ENCODE measurements at places on chromosomes 12 and 14.

DNA sequence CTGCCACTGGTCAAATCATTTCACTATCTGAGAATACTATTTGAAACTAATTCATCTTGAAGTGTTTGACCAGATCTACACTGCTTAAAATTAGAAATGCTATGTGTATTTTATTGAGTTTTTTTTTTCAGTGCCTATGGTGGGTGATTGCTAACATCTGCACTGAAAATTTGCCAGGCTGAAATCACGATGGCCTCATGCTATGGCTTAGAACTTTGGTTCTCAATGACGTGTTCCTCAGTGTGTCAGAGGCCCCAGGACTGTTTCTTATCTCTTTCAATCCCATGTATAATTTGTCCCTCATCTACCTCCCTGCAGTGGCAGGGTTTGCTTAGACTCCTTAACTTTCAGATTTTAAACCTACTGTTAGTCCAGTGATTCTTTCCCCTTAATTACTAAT lies 36.2 kb upstream of the NKX2-8 start:
- DNase-seq = no peak

DNA sequence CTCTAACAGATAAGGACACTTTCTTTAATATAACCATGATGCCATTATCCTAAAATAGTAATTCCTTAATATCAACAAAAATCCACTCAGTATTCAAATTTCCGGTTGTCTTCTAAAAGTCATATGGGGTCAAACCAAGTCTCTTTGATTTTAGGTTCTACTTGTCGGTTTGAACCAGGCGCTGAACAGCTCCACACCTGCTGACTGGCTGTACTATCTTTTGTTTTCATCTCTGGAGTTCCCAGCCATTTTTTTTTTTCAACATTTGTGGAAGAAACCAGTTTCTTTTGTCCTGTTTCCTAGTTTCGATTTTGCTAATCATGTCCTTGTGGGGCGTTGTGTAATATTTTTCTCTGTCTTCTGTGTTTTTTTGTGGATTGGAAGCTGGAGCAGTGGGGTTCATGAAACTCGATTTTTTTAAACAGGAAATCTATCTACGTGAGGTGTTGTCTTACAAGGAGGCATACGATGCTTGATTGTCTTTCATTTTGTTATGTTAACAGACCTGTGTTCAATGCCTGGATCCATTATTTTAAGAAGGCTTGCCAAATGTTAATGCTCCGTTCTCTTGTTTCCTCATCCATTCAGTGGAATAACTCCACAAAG lies 50.2 kb downstream of the FZD10 start:
- DNase-seq = no peak

DNA sequence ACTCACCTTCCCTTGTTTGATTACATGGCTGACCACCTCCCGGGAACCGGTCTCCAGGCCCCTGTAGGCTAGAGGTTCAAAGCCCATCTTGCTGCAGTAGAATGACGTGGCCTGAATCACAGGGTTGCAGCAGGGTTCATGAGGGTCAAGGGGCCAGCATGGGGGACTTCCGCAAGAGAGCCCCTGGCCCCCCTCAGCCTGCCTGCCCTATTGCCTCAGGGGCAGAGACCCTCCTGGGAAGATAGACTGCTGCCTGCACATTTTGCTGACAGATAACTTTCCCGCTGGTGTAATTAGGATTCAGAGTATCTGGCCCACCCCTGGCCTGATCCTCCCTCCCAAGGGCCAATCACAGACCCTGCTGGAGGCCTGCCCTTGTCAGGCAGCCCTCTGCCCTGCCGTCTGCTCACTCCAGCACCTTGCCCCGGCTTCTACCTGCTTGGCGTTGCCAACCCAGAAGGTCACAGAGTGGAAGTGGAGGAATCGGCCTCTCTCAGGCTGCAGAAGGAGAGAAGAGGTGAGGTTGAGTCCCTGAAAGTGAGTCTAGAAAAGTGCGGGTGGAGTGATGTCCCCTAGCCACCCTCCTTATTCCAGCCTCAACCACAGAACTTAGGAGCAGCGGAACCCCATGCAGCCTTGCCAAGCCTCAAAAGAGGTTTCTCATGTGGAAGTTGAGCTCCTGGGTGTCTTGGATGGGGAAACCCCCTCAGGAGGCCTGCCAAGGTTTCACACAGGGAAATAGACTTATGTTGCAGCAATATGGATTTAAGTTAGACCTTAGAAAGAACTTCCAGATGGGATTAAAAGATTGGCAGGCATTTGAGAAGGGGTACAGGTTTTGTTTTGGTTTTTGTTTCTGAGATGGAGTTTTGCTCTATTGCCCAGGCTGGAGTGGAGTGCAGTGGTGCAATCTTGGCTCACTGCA lies 1.1 kb downstream of the HPD start:
- no peak for DNase-seq

- no peak for DNase-seq
Observed at GRCh38 chr12:56040963-56041551, 661 bp upstream of the RPS26 start.

GRCh38 chr12:128268379-128268995 lies 1.5 kb downstream of the TMEM132C start:
- DNase-seq = no peak

- DNase-seq = no peak
Observed at GRCh38 chr12:38892087-38892786, 13.2 kb downstream of the CPNE8 start.

- DNase-seq = no peak
Observed at GRCh38 chr12:77161944-77162343, 96.6 kb upstream of the E2F7 start.

GRCh38 chr14:94748667-94749347 lies 21.1 kb downstream of the GSC start:
- DNase-seq = no peak

DNA sequence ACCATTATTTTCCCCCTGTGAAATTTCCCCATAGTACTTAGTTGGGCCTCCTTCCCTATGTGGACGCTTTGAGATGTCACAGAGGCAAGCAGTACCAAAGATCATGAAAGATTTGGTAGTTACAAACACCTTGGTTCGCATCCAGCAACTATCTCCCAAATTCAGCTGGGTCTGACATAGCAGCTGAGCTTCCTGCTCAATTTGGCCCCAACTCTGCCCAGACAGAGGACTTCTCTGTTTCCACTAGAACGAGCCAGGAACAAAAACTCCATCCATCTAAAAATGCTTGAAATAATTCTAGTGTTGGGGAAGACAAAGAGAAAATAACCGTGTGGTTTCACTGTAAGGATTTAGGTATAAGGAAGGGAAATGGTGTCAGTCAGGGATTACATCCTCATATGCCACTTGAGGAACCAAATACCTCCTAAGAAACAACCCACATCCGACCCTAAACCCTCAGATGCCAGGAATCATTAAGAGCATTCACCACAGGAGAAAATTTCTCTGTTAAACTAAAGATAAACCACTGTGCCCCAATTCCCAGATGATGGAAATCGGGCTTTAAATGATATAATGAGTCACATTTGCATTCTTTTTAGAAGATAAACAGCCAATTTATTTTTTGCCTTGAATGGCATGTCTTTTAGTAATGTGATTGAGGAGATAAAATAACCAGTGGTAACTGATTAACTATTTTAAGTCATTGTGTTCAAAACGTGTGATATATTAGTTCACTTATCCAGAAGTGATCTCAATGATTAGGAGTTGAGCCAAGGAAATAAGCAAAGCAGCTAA lies 103.7 kb upstream of the IFNG-AS1 start:
- no peak for DNase-seq

- DNase-seq = no peak
Observed at GRCh38 chr12:31603546-31604009, 12.6 kb upstream of the DENND5B start.

- DNase-seq = no peak
Observed at GRCh38 chr12:90653040-90653439, 301.9 kb downstream of the CCER1 start.

GRCh38 chr12:28578833-28579252 lies 388.6 kb downstream of the CCDC91 start:
- DNase-seq = no peak

GRCh38 chr12:46460682-46461210 lies 88.2 kb upstream of the SLC38A2 start:
- no peak for DNase-seq

GRCh38 chr14:105091517-105092170 lies 26.4 kb upstream of the GPR132 start:
- DNase-seq = no peak

GRCh38 chr14:104446611-104447010 lies 133.0 kb upstream of the C14orf180 start:
- DNase-seq = no peak

GRCh38 chr12:111598637-111599452 lies at the start of gene ATXN2:
TSS of gene ATXN2 (minus strand) at chr12:111599315. CDS start at chr12:111599034, 281 bp downstream.
- peak; percentile 36 for DNase-seq

DNA sequence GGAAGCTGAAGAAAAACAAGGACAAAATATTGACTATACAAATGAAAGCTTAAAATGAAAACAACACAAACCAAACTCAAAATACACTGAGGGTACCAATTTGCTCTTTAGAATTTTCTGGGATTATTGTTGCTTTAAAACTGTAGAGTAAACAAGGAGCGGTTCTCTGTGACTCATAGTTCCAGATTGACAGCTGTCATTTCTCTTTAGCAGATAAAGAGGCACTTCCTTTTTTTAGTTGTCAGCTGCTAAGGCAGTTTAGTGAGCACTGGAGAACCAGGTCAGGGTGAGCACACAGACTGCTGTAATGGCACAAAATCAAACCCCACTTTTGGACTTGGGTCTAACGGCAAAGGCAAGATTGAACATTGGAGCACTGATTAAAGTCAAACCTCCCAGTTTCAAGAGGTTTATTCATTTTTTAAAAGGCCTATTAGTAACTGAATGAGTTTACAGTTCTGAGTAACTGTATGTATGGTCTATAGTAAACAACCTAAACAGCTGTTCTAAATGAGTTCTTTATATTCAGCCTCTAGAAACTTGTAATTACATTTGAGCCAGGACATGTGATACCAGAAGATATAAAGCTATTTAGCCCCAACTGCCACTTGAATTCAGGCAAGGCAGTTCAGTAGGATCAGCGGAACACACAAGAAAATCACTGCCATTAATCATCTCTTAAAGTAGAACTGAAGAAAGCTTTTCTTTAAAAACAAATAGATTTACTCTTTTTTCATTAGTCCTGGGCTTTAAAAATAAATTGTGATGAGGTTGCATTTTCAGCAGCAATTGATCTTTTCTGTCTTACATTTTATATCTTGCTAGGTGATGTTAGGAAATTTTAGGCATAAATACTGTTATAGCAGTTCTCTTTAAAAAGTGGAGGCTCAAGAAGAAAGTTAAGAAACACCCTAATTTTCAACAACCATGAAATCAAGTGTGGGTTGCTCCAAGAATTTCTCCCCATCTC lies 71.7 kb upstream of the PRICKLE1 start:
- DNase-seq = no peak

- no peak for DNase-seq
Observed at GRCh38 chr14:67733616-67734015, 31.9 kb downstream of the RDH12 start.

DNA sequence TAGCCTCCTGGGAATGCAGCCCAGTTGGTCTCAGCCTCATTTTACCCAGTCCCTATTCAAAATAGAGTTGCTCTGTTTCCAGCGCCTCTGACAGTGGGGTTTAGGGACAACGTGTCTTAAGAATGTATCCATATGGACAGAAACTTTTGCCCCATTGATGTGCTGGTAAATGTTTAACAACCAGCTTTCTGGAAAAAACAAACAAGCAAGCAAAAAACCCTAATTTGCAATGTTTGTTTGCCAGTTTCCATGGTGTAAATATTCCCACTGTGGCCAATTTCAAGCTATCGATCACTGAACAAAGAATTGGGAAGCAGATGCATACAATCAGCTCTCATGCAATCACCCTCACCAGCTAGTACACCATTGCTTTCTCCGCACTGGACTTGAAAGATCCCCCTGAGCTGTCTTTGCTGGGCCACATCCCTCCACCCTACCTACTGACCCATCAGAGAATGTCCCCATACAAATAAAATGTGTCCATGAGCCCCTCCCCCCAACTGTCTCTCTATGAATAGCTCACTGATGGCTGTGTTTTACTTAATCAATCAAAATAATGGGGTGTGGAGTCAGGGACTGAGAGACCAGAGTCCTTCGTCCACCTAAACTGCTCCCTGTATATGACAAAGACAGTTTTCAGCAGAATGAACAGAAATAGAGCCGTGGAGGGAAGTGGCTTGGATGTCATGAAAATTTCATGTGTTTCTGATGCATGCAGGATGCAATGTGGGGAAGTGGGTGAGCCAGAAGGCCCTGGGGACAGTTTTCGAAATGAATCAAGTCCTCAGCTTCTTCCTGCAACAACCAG lies 40.8 kb downstream of the CCDC60 start:
- DNase-seq = no peak

- DNase-seq = peak; percentile 10
Observed at GRCh38 chr12:121132601-121133481, at the start of gene P2RX7. TSS of gene P2RX7 (plus strand) at chr12:121132876. CDS start at chr12:121132971, 95 bp downstream.

GRCh38 chr14:40445020-40445419 lies 1012.8 kb upstream of the FBXO33 start:
- DNase-seq = no peak

DNA sequence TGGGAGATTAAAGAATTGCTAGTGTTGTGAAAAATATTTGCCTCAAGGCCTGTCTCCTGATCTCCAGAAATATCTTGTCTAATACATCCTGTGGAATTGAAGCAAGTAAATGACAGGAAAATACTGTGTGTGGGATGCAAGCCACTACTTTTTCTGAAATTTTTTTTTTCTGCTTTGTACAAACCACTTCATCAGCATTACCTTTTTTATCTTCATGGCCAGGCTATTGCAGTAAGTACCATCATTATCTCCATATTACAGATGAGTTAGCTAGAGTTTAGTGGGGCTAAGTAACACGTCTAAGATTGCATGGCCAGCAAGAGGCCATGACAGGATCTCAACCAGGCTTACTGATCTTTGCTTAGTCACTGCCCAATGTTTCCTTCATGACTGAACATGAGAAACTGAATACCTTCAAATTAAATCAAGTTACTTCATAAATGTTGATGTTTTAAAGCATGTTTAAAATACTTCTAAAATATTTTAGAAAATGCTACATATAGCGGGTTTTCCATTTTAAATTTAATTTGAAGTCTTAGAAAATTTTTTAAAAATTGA lies 273.7 kb downstream of the SLC6A15 start:
- no peak for DNase-seq

GRCh38 chr14:90693413-90693812 lies 122.8 kb downstream of the TTC7B start:
- DNase-seq = no peak

DNA sequence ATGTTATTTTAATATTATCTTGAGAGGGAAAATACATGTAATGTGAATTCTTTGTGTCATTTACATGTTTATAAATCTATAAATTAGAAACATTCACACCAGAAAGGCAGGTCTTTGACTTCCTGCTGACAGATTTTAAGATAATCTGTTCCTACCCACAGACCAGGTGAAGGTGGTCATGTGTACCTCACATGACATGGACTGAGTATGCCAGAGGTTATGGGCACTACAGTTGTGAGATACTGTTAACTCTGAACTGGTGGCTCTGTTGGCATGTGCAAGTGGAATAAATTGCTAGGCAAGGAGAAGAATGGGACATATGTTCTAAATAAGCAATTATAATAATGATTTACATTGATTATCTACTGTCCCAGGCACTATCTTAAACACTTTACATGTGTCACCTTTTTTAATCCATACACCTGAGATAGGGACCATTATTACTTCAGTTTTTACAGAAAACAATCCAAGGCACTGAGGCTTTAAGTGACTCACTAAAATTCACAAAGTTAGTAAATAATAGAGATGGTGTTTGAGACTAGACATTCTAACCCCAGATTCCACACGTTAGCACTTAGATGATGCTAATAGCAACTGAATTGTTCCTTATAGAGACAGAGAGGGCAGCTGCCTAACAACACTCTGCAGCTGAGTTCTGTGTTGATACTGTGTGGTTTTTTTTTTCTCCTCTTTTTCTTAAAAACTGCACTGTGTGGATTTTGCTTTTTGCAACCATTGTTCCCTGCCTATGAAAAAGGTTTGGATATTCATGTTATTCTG lies 23.8 kb downstream of the SLC16A7 start:
- DNase-seq = no peak

GRCh38 chr14:85533023-85533860 lies 3.3 kb downstream of the FLRT2 start:
- no peak for DNase-seq

Measured in activated CD8-positive, alpha-beta memory T cell treated with anti-CD3 and anti-CD28 coated beads for 4 hours (primary cell).